ENCODE measurements at places on chromosomes 2 and 18.

DNA sequence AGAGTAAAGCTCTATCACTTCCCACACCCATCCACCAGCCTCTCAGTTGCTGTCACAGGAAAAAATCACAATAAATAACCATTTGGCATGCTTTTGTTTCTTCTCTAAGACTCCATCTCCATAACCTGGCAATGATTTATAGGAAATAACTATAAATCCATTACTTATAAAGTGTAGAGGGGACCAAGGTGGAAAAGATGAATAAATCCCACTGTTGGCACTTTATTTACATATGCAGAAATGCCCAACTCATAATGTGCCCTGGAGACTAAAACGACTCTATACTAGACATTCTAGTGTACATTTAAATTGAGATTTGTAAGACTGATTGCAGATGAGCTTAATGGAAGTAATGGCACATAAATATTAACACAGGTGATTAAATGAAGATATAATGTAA, 7.5 kb upstream of the NOSTRIN start:
- peak; percentile 71 for DNase-seq

- no peak for DNase-seq
These were observed 8.6 kb downstream of the RBMS1 start for GRCh38 chr2:160484859-160485520.

DNA sequence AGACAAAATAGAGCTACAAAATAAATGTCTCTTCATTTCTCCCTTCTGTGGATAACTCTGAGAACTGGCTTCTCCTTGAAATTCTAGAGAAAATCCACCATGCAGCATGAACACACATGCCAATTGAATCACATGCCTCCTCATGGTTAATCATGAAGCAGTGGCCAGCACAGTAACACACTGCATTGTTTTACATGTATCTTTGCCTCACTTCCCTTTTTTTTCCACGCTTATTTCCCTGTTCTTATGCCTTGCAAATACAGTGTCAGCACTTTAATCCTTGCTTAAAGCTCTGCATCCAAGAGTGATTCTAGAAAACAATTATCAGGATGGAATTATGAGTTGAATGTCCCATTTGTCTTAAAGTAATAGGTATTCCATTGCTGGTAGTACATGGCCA, 50.3 kb upstream of the ZBTB7C start:
- no peak for DNase-seq

- no peak for DNase-seq
These were observed 13.6 kb upstream of the GPR35 start for GRCh38 chr2:240611601-240612210.

- no peak for DNase-seq
These were observed 43.7 kb upstream of the SEMA4C start for GRCh38 chr2:96913398-96914202.

GRCh38 chr2:38433607-38433975, 56.5 kb upstream of the ATL2 start:
- DNase-seq = peak; percentile 58

DNA sequence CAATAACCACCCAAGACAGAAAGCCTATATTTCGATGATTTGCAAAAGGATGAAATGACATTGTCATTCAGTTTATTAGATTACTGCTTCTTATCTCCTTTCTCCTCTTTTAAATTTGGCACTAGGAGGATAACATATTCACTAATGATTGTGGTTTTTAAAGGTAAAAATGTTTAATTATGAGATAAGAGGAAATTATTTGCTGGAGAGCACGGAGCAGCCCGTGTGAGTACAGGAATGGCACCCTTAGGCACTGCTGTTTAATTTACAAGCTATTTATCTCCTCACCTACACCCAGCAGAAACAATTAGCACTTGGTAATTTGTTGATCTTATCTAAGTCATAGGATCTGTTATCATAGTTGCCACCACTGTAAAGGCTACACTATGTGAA, 87.4 kb upstream of the SP3 start:
- no peak for DNase-seq

- peak; percentile 52 for DNase-seq
These were observed 210.0 kb downstream of the RBM43 start for GRCh38 chr2:151051574-151052220.

- DNase-seq = no peak
These were observed 2.6 kb downstream of the NLRC4 start for GRCh38 chr2:32262105-32262504.

- no peak for DNase-seq
These were observed 63.9 kb downstream of the TRPM8 start for GRCh38 chr2:233980955-233981561.

DNA sequence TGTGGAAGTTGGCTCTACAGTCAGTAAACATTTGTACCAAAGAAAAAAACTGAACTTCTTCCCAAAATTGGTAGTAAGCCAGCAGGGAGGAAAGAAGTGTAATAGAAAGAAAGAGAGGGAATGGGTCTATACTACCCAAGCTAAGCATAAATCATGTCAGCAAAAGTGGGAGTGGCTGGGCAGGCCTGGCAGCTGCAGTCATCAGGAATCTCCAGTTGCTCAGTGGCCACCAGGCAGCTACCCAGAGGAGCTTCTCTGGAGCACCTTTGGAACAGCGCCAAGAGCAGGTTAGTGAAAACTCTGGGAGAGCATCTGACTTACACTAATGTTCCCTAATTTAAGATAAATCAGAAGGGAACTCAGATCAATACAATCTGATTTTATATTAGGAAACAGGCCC, 14.3 kb downstream of the FRZB start:
- no peak for DNase-seq

GRCh38 chr2:169664978-169665930, 29.0 kb downstream of the CFAP210 start:
- no peak for DNase-seq

DNA sequence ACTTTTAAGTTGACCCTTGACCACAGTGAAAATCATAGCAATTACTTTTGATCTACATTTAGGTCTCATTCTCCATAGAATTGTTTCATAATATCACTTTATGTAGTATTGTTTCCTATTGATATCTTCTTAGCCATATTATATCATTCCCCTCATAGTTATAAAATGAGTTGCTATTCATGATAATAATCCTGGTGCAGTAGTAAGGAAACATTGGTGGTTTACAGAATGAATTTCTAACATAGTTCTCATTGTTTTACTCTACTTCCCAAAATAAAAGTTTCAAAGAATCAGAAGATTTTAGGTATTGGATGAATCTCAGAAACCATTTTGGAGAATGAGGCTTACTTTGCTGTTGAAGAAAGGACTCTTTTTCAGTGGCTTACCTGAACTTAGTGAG, 246.0 kb downstream of the PARD3B start:
- no peak for DNase-seq

DNA sequence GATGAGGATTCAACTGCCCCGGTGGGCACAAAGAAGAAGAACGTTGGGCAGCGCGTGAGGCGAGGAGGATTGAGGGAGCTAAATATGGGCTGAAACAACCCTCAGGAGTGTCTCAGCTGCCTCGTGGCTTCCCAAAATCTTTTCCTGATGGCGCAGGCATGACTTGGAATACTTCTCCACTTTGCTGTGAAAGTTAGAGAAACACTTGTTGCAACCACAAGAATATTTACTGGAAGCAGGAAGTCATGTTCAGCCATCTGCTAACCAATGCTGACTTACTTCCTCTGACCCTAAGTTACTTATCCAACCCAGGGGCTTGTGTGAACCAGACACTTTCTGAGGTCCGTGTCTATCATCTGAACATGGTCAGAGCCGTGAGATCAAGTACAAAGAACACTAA, 148.8 kb downstream of the ARL4C start:
- peak; percentile 30 for DNase-seq

GRCh38 chr2:173137610-173138009, 62.0 kb downstream of the MAP3K20 start:
- no peak for DNase-seq

DNA sequence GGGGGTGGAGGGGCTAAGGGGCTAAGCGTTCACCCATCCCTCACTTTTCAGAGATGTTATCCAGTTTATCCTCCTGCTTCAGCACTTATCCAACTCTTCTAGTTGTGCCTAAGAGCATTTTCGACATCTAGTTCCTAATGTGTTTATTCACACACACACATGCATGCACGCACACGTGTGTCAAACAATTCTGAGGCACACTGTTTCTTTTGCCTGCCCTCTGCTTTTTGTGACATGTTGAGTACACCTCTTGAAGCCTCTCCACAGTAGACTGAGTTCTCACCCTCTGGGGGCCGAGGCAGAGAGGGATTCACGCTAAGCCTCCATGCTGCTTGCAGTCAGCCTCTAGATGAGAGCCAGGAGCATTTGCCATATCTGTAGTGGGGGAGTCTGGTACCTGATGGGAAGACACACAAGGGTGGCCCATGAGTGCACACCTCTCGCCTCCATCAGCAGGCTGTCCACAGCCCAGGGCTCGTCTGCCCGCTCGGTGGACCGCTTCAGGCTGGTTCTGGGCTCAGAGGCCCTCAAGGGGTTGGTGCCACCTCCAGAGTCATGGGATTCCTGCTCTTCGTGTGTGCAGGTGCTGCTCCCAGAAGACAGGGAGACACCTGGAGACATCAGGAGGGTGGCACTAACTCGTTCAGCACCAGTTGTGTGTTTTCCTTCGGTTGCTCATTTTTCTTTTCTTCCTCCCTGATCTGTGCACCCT, 11.9 kb downstream of the TWIST2 start:
- no peak for DNase-seq

- no peak for DNase-seq
These were observed 26.4 kb upstream of the ATRAID start for GRCh38 chr2:27185331-27186026.

DNA sequence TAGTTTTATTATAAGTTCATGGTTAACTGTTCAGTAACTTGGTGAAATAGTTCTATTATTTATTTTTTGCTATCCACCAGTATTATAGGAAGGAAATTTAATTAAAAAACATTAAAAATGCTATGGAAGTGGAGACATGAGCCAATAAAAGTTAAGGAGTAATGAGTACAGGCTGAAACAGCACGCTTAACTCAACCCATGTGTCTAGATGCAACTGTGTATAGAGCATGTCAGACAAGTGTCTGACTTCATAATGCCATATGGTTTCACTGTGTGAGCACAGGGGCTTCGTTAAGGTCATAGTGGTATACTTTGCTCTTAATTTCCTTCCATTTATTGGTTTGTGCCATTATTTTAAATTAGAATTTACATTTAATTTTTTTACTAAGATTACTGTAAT, 566.8 kb upstream of the NRP2 start:
- no peak for DNase-seq
